CD8-positive, alpha-beta memory T cell (primary cell): ENCODE measurements at places on chromosomes 1 and 21. TPM values are rescaled to one million over a fixed set of nuclear protein-coding genes. Genes with fewer than 3 reads are reported as not detected.
A peak's percentile ranks its signal among the peaks of the same experiment; 100 is the strongest.

DNA sequence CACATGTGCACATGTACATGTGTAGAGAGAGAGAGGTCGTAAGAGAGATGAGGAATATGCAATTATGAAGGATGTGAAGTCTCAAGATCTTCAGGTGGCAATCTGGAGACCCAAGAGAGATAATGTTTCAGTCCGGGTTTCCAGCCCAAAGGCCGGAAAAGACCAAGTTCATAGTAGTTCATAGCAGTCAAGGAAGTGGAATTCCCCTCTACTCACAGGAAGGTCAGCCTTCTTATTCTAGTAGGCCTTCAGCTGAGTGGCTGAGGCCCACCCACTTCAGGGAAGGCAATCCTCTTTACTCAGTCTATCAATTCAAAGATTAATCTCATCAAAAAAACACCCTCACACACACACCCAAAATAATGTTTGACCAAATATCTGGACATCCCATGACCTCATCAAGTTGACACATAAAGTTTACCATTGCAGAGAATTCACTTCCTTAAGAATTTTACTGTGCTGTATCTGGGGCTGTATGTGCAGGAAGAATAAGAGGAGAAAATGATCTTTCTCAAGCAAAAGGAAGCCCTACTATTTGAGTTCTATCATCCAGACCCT is 114.6 kb downstream of the TNFSF18 start:
- no peak for DNase-seq

DNA sequence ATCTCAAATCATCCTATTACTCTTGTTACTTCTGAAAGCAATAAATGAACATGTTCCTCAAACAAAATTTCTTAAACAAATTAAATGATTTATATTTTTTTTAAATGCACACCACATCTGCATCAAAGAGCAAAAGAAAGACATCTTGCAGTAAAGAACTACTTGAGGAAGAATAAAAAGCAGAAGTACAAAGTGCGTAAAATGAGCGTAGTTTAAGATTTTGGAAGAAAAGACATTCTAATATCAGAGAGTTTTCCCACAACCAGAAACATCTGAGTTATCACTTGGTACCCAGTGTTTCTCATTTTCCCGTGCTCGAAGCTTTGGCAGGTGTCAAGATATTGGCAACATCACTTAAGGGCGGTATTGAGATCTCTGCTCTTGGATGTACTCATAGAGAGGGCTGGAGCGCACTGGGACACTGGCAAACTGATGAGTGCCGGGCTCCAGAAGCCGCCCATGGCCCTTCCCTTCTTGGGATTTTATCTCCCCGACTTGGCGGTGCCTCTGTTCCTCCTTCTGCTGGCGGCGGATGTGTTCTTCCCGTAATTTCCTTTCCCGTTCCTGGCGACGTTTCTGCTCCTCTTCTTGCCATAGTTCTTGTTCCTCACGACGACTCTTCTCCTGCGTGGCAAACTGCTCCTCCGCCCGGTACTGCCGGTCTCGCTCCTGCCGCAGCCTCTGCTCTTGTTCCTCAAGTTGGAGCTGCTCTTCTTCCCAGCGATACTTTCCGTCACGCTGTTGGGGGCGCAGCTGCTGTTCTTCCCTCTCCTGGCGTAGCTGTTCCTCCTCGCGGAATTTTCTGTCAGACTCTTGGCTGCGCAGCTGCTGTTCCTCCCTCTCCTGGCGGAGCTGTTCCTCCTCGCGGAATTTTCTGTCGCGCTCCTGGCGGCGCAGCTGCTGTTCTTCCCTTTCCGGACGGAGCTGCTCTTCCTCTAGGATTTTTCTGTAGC is 7.9 kb downstream of the TCHH start:
- no peak for DNase-seq

- no peak for DNase-seq
These were observed 17.6 kb downstream of the SLC2A1 start for GRCh38 chr1:42940851-42941639.

DNA sequence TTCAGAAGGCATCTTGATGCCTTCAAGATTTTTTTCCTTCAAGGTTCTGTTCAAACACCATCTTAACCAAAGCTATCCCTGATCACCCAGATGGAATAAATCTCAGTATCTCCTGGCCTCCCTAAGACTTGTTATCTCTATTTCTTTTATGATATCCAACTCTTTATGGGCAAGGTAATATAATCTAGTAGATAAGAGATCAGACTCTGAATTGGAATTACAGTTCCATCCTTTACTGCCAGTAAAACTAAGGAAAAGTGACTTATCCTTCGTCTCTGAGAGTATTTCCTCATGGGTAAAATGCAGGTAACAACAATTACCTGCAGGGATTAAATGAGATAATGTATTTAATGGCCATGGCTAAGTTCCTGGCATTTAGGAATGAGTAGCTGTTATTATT is 445.0 kb upstream of the DAB1 start:
- no peak for DNase-seq

The ATP5IF1 gene
- 135 TPM for total RNA-seq

The SELE gene
- not detected for total RNA-seq

The RBM15 gene
- 53.9 TPM for total RNA-seq

The ELAPOR1 gene
- 11.3 TPM for total RNA-seq

DNA sequence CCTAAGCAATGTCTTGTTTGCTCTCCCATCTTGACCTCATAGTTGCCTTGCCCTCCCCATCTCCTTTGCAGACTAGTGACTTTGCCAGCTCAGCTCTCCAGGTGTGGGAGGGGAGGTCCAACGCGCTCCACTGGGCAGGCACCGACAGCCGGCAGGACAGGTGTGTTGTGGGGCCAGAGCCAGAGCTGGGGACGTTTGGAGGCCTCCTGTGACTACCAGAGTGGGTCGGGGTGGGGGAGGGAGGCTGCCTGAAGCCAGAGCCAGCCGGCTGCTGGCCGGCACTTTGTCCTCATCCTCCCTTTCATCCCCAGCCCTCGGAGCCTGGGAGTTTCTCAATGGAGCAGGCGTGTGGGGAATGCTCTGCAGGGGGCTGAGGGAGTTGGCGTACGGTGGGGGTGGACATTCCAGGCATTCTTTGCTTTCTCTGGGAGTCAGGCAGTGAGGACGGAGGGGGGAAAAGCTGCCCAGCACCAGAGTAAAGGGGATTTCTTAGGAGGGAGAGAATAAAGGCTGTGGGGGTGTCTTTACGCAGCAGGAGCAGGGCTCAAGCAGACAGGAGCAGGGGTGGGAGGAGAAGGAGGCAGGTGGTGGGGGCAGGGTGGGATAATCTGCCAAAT is 20.2 kb downstream of the NUAK2 start:
- DNase-seq: no peak

The EXTL1 gene
- total RNA-seq: not detected

DNA sequence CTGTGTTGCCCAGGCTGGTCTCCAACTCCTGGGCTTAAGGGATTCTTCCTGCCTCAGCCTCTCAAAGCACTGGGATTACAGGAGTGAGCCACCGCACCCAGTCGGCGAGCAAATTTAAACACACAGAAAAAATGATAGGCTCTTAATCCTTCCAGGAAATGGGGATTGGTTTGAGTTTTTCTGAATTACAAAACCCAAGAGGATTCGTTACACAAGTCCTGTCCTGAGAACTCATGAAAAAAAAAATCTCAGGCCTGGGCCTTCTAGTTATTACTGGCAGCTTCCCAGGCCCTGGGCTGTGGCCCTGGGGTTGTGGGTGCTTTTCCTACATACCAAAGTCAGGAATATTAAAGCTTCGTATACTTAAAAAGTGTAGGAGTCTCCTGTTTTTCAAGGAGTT is 6.3 kb upstream of the IFNGR2 start:
- DNase-seq: no peak

The RSPH1 gene
- total RNA-seq: not detected

GRCh38 chr1:32231843-32232432 is 9.7 kb downstream of the EIF3I start:
- no peak for DNase-seq

DNA sequence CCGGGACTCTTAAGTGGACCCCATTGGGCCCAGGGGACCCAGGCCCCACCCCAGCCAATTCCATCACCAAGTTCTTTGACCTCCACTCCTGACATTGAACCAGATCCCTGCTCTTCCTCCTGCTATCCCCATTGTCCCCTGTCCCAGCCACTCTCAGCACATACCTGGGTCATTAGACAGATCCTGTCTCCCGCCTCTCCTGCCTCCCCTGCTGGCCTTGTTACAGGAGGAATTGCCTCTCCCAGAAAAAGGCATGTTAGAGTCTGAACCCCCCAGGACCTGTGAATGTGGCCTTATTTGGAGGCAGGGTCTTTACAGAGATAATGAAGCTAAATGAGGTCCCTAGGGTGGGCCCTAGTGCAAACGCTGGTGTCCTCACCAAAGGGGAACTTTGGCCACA is 301.9 kb downstream of the NPHP4 start:
- DNase-seq: no peak

The KCNN3 gene
- 0.18 TPM for total RNA-seq

The TSPAN2 gene
- 2.0 TPM for total RNA-seq

- DNase-seq: peak; percentile 6
These were observed 1.0 kb downstream of the ANGEL2 start for GRCh38 chr1:213014642-213015041.

DNA sequence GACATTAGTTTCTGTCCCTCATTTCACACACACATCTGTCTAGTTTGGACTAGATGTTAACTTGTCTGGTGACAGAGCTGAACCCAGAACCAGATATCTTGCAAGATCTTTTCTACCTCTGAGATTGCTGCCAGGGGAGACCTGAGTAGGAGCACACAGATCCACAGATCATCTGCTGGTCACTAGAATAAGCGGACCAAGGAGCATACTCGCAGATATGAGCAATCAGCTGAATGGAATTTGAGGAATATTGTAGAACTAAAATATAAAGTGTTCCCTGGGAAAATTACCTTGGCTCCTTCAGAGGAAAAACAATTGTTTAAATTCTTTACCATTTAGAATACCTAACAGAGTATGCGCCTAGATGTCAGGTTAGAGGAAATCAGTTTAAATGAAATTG is 90.7 kb downstream of the TNFSF18 start:
- no peak for DNase-seq

DNA sequence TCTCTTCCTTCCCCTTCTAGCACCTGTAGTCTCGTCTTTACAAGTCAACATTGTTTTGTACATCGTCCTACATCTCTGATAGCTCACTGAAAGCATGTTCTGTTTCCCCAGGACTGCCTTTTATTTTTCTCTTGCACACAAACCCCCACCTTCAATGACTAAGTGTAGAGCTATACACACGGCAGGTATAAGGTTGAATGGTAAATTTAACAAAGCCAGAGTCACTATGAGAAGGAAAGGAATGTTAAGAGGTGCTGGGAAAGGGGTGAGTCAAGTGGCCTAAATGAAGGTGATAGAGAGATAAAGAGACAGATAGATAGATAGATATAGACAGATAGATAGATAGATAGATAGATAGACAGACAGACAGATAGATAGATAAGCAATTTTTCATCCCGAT is 134.3 kb upstream of the ATP1B1 start:
- no peak for DNase-seq

GRCh38 chr1:228925691-228926090 is 190.4 kb downstream of the RHOU start:
- DNase-seq: no peak

- no peak for DNase-seq
These were observed 156.0 kb downstream of the GLUL start for GRCh38 chr1:182235604-182235951.

The VASH2 gene
- total RNA-seq: 0.18 TPM

DNA sequence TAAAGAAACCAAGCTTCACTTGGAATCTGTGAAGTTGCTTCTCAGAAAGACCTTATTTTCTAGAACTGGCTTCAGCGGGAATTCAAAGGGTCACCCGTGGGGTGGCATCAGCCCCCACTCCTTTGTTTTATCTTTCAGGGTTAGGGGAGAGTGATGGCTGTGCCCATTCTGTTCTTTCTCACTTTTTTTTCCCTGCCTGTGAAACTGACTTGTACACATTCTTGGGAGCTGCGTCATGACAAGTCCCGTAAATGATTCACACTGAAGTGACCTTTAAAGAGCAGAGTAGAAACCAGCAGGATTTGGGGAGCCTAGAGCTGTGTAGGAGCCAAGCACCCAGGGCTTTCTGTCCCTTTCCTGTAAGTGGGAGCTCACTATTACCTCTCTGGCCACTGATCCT is 43.8 kb downstream of the SLC44A3 start:
- DNase-seq: no peak

DNA sequence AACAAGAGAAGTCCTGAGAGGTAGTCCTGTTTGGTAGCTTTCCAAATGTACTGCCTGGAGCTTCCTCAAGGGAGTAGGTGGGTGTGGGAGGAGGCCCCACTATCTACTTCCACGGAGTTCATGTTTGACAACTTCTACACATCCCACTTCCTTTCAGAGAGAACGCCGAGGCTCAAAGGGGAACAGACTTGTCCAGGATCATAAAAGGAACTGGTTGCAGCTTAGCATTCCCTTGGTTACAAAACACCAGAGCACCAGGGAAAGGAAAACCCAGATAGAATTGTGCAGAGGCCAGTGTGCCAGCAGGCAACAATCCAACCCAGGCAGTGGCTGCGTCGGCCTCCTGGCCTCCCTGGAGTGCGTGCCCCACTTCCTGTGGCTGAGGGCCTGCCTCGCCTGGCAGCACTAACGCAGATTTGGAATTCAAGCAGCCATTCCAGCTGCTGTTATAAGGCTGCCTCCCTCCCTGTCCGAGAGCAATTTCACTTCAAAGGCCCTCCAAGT is 4.2 kb upstream of the RAP1GAP start:
- DNase-seq: no peak

- no peak for DNase-seq
These were observed 166.9 kb upstream of the PRMT6 start for GRCh38 chr1:106889583-106889982.

GRCh38 chr1:14970115-14970798 is 183.3 kb upstream of the TMEM51 start:
- no peak for DNase-seq

- DNase-seq: no peak
These were observed 792.8 kb upstream of the B3GALT2 start for GRCh38 chr1:193979219-193979618.

- no peak for DNase-seq
These were observed 10.8 kb upstream of the LSM10 start for GRCh38 chr1:36408479-36408878.

The KLF17 gene
- not detected for total RNA-seq

The PGLYRP3 gene
- not detected for total RNA-seq

DNA sequence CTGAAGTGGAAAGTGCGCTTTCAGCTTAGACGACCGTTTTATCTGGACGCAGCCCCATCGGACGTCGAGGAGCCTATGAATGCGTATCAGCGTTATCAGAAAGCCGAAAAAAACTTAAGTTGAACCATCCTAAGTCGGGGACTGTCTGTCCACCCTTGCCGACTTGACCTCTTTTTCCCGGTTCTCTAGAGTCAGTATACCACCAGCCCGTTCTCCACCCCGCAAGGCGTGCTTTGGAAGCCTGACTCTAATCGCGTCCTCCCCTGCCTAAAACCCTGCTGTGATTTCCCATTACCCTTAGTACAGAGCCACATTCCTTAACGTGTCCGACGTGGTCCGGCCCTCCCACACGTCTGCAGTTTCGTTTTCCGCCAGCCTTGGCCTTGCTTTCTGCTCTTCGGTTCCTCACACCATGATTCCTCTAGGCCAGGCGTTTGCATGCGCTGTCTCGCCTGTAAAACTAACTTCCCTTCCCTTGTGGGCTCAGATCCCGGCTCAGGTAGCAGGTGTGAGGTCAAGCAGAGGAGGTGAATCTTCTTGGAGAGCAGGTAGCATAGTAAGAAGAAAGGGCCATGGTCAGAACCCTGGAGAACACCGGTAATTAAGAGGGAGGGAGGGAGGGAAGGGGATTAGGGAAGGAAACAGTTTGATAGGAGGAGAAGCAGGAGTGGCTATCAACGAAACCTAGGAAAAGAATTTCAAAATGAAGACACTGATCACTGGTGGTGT is 865 bp downstream of the ADPRS start:
- no peak for DNase-seq
